Central memory CD4-positive, alpha-beta T cell (primary cell): ENCODE measurements at places on chromosomes 2 and 18.

- no peak for DNase-seq
Observed at GRCh38 chr2:170321526-170321925, 143.6 kb downstream of the MYO3B start.

DNA sequence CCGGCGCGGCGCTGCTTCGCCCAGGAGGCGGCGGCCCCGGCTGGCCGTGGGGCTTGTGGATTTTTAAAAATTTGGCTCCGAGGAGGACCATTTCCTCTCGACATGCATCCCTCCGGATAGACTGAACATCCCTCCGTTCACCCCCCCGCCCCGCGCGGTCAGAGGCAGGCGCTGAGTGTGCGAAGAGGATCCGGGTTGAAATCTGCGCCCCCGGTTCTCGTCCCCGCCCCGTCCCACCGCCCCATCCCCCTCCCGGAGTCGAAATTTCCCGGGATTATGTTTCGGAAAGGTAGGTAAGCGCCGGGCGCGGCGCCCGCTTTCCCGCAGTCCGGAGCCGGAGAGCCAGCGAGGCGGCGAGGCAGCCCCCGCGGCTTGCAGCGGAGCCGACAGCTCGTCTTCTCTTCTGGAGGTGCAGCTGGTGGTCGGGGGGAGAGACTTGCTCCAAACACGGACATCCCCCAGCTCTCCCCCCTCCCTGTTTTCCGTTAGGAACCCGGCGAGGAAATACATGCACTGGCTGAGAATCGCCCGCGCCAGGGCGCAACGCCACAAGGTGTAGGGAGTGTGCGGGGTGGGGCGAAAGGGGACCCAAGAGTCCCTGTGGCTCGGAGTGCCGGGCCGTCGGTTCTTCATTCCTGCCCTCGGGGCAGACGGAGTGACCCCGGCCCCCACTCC is at the start of gene PRKCE:
Gene PRKCE (plus strand): TSS at position 261 of the 675 bp plus-strand sequence.
- DNase-seq: no peak

DNA sequence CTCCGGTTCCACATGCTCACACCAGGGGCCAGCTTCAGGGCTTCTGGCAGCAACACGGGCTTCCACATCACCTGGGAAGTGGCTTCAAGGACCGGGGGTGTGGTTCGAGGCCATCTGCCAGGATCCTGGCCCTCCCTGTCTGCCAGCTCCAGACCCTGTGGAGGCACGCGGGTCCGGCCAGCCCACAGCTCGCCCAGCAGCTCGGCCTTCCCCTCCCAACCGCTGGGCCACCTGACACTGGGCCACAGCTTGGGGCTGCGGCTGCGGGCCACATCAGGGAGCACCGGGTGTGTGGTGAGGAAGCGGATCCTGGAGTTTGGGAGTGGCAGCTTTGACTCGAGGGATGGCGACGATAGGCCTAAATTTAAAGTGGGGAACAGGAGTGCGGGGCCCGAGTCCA is 7.0 kb downstream of the C2orf81 start:
- DNase-seq: no peak

DNA sequence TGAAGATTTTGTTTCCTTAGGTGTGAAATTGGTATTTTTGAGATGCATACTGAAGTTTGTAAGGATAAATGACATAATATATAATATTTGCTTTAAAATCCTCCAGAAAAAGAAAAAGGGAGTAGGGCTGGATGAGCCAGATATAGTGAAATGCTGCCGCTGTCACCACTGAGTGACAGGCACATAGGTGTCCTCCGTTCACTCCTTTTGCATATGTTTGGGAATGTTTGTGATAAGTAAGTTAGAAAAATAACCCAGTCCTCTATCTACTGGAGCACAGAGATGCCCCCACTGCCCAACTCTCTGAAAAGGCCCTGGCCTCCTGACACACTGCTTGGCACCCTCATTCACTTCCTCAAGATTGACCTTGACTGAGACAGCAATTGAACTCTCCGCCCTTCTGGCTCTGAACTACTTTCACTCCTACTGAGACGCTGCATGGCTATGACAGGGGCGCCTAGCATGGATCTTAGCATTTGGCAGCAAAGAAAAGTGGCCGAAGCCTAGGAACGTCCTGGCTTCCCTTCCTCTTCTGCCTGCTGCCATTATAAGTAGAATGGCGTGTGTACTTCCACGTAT is 10.1 kb downstream of the ID2 start:
- DNase-seq: no peak

DNA sequence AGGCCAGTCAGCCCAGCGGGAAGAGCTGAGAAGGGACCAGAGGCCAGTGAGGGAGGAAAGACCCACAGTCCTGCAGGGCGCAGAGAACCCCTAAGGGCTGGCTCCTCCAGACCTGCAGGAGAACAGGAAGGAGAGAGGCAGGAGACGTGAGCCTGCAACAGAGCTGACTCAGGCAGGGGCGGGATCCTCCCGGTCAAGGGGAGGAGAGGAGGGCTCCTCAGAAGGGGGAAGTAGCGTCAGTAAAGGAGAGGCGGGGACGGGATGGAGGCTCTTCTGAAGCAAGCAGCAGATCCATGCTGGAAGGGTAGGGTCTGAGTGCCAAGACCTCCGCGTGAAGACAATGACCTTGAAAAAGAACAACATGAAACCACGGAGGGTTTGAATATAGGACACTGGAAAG is 50.8 kb downstream of the TRABD2A start:
- no peak for DNase-seq

DNA sequence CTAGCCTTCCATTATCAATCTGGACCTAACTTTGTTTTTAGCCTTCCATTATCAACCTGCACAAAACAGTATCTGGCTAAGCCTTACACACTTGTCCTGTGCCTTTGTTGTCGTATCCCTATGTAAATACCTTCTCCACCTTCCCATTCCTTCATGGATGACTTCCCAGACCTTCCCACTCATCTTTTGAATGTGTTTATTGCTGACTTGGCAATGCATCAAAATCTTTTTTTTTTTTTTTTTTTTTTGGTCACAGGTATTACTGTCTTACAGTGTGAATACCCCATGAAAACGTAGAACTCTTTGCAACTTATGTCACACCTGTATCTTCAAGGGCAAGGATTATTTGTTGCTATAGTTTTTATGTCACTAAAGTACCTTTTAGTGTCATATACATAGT is 25.7 kb downstream of the RPE start:
- no peak for DNase-seq

- no peak for DNase-seq
Observed at GRCh38 chr2:39620067-39620466, 45.6 kb upstream of the TMEM178A start.

- DNase-seq: no peak
Observed at GRCh38 chr18:55381277-55381676, 206.7 kb downstream of the TCF4 start.
